ENCODE measurements at places on chromosomes 5 and 9.

DNA sequence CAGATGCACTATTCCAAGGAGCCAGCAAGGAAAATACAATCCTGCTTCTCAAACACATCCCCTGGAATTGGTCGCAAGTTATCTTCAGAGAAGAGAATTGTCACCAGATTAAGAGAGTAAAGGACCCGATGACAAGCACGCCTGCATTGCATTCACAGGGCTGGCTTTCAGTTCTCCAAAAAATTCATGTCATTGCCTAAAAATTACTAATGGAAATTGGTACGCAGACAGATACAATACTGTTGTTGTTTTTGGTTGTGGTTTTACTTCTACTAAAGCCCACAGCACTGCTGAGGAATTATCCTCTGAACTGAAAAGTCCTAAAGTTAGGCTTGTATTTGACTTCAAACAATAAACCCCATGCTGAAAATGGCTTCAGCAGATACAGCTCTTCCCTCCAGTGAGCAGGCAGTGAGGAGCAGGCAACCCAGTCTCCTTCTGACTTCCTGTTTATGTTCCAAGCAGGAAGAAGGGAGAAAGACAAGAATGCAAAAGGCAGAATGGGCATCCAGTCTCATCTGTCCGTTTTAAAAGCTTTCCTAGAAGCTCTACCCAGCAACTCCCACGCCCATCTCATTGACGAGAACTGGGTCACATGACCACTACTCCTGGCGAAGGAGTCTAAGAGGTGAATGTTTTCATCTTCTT is 80.6 kb upstream of the ZNF366 start:
- DNase-seq: no peak

DNA sequence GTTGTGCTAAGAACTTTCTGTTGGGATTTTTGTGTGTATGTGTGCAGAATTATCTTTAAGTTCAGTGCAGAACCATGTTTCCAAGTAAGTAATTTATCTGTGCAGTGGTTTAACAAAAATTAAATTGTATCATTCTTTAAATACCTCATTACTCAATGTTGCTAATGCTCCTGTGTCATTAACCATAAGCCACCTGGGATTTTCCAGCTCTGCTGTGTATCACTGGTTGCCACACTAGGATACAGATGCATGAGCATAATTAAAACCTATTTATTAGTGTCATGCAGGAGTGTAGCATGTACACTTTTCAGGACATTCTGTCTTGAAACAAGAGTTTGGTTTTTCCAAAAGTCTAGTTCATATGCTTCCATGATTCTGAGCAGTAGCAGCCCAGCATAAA is 120.4 kb upstream of the PTGER4 start:
- no peak for DNase-seq

GRCh38 chr5:147169901-147170300 is 64.9 kb upstream of the STK32A start:
- peak; percentile 70 for DNase-seq

DNA sequence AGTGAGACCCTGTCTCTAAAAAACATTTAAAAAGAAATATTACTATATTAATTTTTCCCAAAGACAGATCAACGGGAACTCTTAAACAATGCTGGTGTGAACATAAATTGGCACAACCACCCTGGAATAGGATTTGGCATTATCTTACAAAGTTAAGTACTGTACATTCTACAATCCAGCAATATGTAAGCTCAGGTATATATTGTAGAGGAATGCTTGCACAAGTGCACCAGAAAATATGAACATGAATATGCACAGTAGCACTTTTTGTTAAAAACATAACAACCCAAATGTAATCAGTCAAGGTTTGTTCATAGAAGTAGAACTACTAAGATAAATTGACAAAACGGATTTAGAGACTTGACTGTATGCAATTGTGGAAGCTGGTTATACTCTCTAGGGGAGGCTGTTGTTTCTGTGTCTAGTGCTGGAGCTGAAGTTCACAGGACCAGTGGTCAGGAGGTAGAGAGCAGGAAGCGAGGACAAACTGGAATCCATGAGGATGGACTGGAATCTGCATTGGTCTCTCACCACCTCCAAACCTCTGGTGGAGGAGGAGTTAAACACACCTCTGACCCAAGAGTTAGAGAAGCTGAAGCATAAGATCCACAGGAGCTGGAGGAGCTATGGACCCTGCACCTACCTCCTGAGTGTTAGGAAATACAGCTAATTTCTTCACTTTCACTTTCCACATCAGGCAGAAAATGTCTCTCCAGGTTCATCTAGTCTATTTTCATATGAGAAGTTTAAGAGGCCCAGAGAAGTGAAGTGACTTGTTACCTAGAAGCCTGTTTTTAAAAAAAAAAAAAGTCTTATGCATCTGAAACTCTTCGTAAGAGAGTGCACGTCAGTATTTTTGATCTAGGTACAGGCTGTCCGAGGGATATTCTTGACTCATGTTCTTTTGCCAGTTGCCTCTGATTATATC is 20.3 kb upstream of the RIC1 start:
- peak; percentile 75 for DNase-seq

- DNase-seq: no peak
Observed at GRCh38 chr9:4859035-4859434, 66.3 kb downstream of the RCL1 start.

GRCh38 chr5:167633931-167634341 is 657.5 kb upstream of the WWC1 start:
- DNase-seq: no peak

DNA sequence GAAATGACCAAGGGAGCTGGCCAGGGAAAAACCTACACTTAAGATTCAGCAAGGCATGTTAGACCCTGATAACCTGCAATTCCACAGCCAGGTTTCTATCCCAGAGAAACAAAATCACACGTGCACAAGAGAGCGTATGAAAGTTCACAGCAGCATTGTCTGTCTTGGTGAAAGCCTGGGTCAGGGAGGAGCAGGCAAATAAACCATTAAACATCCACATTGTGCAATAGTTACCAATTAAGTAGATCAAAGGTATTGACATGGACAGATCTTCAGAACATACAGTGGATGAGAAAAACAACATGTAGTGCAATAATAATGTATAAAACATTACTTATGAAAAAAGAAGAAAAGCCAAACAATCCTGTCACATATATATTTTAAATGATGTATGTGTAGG is 15.9 kb upstream of the GPX3 start:
- DNase-seq: peak; percentile 33

- DNase-seq: no peak
Observed at GRCh38 chr5:67263656-67264408, 67.2 kb upstream of the CD180 start.

- DNase-seq: no peak
Observed at GRCh38 chr9:89309166-89309565, 1.8 kb upstream of the CKS2 start.

DNA sequence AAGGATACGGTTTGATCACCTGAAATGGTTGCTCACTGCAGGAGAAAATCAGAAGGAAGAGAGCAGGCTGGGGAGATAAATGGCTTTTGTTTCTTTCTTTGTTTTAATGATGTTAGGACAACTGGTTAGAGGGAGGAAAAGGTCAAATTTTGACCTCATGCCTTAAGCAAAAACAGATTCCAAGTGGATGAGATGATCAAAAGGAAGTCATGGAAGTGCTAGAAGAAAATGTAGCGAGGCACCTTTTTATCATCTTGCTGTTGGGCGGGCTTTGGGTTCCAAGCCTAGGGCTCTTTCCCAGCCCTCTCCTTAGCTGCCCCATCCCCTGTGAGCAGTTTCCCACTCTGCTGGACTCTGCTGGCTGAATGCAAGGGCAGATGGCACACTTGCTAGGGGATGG is 127.9 kb downstream of the ADAMTS2 start:
- no peak for DNase-seq

DNA sequence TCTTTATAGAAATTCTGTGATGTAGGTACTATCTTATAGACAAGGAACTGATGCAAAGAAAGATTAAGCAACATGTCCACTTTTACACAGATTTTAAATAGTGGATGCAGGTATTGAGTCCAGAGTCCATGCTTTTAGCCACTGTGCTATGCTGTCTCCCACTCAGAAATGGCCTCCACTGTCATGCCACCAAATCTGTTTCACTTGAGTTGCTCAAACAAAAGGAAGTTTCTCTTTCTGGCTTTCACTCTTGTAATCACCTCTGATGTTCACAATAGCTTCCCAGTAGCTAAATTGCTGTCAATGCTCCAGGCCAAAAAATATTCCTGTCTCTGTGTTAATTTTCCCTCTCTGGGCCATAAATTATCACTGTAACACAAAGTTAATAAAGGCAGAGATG is 77.0 kb upstream of the RASA1 start:
- no peak for DNase-seq

DNA sequence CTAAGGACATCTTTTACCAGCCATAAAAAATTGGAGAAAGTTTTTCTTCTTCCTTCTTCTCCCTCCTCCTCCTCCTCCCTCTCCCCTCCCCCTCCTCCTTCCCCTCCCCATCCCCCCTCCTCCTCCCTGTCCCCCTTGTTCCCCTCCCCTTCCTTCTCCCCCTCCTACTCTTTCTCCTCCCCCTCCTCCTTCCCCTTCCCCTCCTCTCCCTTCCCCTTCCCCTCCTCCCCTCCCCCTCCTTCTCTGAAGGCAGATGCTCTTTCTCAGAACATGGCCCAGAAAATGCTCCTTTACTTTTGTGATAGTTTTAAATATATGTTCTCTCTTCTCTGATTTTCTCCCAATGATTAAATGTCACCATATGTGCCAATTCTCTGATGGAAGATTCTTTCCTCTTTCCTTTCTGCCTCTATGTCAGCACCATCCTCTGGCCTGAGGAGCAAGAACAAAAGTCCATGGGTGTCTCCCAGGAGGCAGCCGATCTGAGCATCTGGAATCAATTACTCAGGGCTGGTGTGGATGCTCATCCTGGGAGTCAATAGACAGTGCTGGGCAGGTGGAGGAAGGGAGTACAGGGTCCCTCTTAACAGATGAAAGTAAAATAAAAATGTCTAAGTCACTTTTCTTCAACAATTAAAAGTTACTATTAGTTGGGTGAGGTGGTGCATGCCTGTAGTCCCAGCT is 63.0 kb upstream of the GNA14 start:
- DNase-seq: no peak

DNA sequence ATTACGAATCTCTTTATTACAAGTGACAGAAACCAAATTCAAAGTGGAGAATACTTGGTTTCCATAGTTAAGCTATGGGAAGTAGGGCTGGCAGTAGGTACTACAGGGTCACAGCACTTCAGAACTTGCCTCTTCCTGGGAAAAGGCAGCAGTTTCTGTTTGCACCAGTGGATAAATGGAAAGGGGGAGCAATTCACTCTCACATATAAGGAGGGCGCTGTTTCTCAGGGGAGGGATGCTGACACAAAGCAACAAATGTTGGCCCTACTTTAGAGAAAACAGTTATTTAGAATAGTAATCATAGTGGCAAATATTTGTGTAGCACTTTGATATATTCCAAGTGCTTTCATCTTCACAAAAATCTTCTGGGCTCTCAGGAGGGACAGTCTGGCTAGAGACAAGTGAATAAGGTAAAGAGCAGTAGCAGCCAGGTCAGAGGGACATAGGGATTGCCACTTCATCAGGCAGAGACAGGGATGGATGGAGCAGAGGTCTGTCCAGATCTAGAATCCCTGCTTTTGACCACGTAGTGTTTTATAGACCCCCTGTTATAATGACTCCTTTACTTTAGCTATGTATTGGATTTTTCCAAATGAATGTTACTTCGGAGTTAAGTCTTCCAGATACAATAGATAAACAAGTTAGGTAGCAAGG is 554.8 kb upstream of the SGCD start:
- DNase-seq: no peak

- DNase-seq: peak; percentile 40
Observed at GRCh38 chr5:119315516-119315949, 40.3 kb upstream of the TNFAIP8 start.

DNA sequence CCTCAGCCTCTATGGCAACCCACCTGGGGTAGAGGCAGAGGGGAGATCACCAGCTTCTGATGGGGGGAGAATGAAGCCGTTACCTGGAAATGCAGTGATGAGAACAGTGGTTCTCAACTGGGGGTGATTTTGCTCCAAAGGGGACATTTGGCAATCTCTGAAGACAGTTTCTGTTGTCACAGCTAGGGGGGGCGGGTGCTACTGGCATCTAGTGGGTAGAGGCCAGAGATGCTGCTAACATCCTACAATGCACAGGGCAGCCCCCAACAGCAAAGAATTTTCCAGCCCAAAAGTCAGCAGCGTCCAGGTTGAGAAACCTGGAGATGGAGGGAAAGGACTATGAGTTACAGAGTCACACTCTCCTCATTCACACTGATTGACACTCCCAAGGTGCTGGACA is 84.5 kb downstream of the FGF1 start:
- no peak for DNase-seq

DNA sequence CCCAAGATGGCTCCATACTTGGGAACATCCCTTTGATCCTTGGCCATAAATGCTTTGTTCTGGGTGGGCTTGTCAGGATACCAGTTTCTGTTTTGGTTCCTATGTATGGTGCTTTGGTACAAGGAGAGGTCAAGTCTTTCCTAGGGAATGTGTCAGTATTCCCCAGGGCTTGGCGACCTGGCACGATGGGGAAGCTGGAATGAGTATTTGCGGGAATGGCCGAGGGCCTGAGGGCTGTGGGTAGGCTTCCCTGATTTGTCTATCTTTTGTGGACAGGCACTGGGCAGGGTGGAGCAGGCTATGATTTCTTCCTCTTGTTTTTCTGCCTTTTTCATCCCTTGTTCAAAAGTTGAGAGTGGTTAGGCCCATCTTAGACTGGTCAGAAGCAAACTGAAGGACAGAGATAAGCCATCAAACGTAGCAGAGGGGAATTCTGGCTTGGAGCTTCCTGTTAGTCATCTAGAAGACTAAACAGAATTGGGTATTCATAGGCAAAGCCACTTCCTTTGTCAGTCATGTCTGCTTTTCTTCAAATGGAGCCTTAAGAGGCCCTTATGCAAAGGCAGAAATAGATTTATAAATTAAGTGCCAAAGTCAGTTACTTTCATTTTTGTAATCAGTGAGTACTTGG is 13.7 kb downstream of the DOCK2 start:
- no peak for DNase-seq

DNA sequence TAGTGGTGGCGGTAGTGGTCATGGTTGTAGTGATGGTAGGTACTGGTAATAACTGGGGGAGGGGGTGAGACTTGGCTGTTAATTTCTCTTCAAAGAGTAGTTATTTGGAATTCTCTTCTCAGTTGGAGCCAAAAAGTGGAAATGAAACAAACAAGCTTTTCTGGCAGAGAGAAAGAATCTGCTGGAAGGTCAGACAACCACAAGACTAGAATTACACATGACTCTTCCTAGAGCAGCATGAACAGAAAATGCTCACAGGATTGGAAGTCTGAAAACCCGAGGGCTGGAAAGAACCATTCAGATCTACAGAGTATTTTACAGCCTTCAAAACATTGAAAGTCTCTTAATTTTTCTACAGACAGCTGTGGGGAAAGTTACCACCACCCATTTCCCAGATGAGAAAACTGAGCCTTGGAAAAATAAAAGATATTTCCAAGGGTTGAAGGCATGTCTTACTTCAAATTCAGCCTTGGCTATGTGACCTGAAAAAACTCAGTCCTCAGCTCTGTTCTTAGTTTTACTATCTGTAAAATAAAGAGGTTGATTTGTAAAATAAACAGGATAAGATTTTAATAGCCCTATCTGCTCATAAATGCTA is 42.9 kb upstream of the TRIM32 start:
- DNase-seq: no peak

- no peak for DNase-seq
Observed at GRCh38 chr5:57037355-57037754, 85.4 kb upstream of the MIER3 start.

Measured in small intestine (tissue), 16 donors.